Esophagus mucosa (tissue), 1 donor: ENCODE measurements at places on chromosomes 13 and 19.

GRCh38 chr13:19185086-19185864 is 3.7 kb upstream of the TUBA3C start:
- ATAC-seq: no peak

GRCh38 chr19:6767357-6768235 is at the start of gene SH2D3A:
TSS of gene SH2D3A (minus strand) at chr19:6767435. CDS start at chr19:6763748, 3,687 bp downstream.
- peak; percentile 88 for ATAC-seq

DNA sequence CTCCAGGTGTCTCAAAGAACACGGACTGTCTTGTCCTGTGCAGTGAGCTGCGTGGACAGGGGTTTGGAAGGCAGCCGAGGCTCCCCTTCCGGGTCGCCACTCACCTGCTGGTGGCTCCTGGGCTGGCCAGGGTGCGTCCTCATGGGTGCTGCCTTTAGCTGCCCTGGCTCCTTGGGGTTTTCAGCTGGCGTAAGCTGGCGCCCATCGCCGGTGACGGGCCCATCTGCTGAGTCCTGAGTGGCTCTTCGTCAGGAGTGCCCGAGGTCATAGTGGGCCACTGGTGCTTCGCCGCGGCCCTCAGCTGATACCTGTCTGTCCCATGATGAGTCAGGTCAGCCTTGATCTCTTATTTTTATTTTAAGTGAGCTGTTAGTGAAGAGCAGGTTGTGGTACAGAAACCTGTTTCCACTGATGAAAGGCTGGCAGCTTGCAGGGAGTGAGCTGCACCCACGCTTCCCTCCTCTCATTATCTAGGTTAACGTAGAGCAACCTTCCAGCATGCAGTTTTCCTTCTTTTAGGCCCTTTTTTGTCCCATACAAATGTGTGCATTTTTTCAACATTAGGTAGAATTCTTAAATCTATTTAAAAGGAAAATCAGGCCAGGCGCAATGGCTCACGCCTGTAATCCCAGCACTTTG is 18.4 kb downstream of the EPN1 start:
- no peak for ATAC-seq

- peak; percentile 53 for ATAC-seq
Observed at GRCh38 chr19:49057636-49058234, at the start of gene CGB7. TSS of gene CGB7 (minus strand) at chr19:49057749. CDS start at chr19:49055375, 2,374 bp downstream.

GRCh38 chr19:30276011-30276882 is 95.9 kb upstream of the ZNF536 start:
- no peak for ATAC-seq

DNA sequence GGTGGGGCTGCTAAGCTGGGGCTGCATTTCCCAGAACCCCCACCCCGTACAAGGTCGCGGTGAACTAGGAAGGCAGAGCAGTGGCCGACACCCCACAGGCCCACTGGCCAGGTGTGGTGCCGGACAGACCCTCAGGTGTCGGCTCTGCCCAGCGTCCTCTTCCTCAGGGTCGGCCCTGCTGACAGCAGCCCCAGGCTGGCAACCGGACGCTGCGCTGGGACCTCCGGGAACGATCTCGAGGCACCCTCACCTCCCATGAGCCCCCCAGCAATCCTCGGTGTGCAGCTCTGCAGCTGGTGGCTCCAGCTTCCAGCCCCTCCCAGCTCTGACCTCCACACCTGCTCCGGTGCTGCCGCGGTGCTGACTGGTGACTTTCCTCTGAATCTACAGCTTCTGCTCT is 142.9 kb upstream of the SPACA7 start:
- ATAC-seq: no peak

DNA sequence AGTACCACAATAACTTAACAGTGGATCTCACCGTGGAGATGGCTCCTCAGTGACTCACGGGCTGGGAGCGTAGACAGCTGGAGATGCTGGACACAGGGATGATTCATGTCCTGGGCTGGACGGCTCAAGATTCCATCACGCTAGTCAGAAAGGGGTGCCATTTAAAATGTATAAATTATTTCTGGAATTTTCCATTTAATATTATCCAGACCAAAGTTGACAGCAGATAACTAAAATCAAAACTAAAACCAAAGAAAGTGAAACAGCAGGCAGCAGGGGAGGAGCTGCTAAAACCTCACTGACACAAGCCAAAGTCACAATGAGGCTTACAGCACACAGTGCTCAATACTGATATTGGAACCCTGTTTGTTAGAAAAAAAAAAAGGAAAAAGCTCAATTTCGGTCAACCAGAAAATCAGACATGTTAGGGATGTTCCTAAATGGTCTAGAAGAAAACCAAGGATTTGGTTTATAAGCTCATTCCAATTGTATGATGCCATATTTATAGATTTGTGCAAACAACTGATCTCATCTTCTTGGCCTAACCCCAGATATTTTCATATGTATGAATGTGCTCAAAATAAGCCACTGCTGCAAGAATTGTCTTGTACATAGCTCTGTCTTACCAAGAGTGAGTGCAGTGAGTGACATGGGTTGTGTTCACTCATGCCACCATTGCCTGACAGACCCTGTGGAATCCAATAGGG is 111.8 kb downstream of the SACS start:
- peak; percentile 43 for ATAC-seq

DNA sequence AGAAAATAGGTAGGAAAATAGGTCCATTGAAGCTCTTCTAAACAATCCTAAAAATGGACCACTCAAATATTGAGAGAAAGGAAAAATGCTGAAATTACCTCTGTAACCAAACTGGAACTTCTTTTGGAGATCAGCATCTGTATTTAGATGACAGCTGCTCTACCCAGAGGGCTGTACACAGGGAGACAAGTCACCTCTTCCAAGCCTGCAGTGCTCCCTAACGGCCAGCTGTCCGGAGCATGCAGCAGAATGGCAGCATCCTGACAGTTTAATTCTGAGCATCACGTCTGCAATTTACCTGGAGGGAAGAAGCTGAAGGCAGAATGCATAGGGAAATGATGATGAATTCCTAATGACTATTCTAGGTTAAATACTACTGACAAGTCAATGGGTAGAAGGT is 62.8 kb upstream of the DIAPH3 start:
- ATAC-seq: peak; percentile 53

- ATAC-seq: peak; percentile 17
Observed at GRCh38 chr13:109918179-109918711, 131.9 kb upstream of the IRS2 start.

DNA sequence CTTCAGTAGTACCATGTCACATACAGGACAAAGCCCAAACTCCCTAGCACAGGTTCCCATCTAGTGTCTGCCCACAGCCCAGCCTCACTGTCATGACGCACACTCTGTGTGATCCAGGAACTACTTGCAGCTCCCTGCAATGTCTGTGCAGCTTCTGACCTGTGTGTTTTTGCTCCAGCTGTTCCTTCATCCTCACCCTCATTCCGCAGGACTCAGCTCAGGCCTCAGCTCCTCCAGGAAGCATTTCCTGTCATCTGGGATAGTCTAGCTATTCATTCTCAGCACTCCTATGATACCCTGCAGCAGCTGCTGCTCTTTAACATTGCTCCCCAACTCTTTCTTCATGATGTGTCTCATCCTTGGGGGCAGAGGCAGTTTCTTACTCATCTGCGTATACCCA is 56.1 kb downstream of the ENOX1 start:
- ATAC-seq: no peak

DNA sequence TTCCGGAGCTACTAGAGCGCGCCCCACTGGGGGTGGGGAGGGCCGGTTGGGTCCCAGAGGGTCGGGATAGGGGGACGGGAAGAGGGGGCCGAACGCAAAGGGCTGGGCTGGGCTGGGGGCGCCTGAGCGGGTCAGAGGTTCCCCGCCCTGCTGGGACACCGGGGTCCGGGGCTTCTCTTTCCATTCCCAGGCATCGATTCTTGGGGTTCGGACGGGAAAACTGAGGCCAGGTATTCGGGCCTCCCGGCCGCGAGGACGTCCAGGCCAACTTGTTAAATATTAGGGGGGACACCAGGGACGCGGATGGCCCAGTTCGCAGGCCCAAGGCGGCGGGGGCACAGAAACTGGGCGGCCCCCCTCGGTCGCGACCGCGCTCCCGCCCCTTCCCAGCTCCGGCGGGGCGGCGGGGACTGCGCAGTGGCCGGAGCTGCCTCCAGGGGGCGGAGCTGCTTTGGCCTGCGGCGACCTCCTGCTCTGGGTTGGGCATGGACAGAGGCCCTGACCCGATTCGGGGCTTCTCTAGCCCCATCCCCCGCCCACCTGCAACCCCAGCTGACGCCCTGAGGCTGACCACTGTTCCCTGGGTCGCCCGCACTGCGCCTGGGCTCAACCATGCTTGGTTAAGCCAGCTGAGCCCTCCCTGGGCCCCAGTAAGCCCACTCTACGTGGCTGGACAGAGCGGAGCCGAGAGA is 1.2 kb upstream of the KLF16 start:
- ATAC-seq: peak; percentile 25

GRCh38 chr13:100854006-100854405 is 179.4 kb upstream of the TMTC4 start:
- ATAC-seq: no peak
